Inflammatory macrophage treated with lipopolysaccharide for 1 hour (primary cell): ENCODE measurements at places on chromosomes 1 and 21.

- DNase-seq = no peak
These were observed 5.8 kb downstream of the CAPN8 start for GRCh38 chr1:223659711-223660110.

- DNase-seq = peak; percentile 92
These were observed 44.0 kb downstream of the JAK1 start for GRCh38 chr1:64922336-64922735.

GRCh38 chr1:232507571-232507970 lies 122.4 kb downstream of the SIPA1L2 start:
- no peak for DNase-seq

GRCh38 chr1:162857850-162858249 lies 3.1 kb downstream of the CCDC190 start:
- no peak for DNase-seq

DNA sequence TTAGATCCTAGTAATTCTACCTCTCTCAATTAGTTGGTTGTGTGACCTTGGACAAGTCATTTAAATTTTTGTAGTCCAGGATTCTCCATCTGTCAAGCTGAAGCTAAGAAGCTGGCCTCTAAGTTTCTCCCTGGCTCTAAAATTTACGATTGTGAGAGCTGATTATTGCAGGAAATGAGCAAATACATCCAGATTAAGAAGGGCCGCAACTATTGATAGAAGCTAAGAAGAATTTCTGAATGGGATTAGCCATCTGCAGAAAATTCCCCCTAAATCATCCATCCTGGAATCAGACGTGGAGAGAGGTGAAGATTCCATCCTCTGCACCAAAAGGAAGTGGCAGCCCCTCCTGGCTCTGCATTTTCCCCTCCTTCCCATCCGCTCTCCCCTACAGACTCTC lies 55.0 kb downstream of the HIVEP3 start:
- DNase-seq = no peak

DNA sequence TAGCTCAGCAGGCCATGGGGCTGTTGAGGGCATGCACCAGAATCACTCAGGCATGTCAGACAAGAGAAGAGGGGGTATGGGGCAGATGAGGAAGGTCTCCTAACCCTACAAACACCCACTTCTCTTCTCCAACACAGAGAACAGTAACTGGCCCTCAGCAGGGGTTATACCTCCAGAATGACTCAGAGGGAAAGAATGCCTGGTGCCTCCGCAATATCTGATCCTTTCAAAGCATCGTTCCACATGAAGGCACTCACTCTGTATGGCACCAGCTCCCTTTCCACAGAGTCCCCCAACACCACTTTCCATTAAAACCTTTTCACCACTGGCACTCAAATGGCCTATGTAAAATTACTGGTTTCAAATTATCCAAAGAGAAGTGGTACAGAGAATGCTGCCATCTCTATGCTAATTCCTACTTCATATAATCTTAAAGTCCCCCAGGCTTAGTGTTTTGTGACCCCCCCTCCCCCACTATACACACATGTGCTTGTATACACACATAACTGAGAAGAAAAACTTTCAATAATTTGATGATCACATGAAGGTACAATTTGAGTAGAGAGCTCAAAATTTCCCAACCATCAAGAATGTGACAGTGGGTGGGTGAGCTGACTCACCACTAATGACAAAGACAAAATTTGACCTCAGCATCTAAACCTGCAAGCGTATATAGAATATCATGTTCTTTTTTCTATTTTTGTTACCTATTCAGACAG lies 91.5 kb downstream of the SIPA1L2 start:
- DNase-seq = peak; percentile 73

DNA sequence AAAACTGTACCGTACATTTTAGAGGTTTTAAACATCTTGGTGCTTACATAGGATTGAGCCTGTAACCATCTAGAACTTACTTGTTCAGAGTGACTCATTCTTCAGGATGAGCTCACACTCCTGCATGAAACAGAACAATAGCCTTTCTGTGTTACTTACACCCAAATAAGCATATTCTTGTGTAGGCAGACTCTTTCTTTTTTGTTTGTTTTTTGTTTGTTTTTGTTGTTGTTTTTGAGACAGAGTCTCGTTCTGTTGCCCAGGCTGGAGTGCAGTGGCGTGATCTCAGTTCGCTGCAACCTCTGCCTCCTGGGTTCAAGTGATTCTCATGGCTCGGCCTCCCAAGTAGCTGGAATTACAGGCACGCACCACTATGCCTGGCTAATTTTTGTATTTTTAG lies 3.8 kb upstream of the CA6 start:
- DNase-seq = no peak

- DNase-seq = peak; percentile 45
These were observed 13.9 kb downstream of the RC3H1 start for GRCh38 chr1:174008269-174008668.

DNA sequence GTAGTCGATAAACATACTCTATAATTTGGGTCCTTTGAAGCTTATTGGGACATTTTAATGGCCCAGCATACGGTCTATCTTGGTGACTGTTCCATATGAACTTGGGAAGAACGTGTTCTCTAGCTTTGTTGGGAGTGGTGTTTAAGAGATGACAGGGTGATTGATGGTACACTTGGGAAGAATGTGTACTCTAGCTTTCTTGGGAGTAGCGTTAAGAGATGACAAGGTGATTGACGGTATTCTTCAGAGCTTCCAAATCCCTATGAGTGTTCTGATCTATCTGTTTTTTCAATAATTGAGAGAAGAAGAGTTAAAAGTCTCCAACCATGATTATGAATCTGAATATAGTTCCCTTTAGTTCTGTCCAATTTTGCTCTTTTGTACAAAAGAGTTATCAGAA lies 9.4 kb downstream of the NPHP4 start:
- DNase-seq = no peak

GRCh38 chr1:214553142-214553710 lies 1.8 kb upstream of the PTPN14 start:
- DNase-seq = no peak

DNA sequence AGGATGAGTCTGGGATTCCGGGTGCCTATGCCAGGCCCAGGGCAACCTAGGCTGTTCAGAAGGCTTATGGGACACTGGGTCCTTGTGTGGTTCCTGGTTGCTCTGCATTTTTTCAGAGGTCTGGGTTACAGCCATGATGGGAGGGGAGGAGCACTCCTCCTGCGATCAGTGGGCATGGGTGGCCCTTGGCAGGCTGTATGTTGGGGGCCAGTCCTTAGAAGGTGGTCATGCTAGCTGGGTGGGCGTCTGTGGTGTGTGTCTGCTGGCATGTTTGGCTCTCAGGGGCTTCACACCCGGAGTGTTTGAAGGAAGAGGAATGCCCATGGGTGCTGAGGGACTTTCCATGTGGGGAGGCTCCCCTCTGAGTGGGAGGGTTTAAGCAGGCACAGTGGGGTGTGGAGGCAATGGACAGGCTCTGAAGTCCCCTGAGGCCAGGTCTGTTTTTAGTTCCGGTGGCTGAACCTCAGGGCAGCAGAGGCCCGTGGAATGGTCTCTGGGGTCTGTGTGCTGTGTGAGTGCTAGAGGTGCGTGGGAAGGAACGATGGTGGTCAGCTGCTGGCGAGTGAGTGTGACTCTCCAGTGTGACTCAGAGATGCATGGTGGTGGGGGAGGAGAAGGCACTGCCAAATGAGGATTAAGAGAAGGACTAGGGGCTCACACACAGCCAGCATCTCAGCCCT lies 25.3 kb downstream of the CACNA1E start:
- no peak for DNase-seq

DNA sequence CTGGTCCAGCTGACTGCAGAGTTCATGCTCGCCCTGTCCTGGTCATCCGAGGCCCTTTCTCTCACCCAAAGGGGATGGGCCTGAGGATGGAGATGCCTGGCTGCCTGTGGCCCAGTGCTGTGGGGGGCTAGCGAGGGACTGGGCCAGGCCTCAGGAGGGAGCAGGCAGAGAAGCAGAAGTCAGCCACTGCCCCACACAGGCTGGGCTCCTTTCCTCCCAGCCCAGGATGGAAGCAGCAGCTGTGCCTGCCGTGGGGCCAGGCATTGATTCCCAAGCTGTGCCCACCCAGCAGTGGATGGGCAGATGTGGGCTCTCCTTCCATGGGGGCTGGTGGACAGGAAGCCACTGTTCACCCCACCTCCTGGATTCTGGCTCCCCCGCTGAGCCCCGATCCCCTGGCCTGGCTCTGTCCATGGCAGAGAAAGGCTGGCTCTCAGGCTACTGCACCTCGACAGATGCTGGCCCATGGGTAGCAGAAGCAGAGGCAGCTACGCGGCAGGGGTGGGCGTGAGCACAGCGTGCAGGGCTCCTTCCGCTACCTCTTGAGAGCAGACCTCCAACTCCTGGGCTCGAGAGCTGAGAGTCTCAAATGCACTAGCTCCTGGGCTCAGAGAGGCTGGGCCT lies 24.6 kb downstream of the RUNX3 start:
- no peak for DNase-seq

- DNase-seq = no peak
These were observed 22.2 kb downstream of the SLC9C2 start for GRCh38 chr1:173580658-173581057.

- no peak for DNase-seq
These were observed 122.0 kb downstream of the MRPS6 start for GRCh38 chr21:34195335-34195734.

- peak; percentile 55 for DNase-seq
These were observed 22.6 kb downstream of the BTG2 start for GRCh38 chr1:203327684-203328457.

DNA sequence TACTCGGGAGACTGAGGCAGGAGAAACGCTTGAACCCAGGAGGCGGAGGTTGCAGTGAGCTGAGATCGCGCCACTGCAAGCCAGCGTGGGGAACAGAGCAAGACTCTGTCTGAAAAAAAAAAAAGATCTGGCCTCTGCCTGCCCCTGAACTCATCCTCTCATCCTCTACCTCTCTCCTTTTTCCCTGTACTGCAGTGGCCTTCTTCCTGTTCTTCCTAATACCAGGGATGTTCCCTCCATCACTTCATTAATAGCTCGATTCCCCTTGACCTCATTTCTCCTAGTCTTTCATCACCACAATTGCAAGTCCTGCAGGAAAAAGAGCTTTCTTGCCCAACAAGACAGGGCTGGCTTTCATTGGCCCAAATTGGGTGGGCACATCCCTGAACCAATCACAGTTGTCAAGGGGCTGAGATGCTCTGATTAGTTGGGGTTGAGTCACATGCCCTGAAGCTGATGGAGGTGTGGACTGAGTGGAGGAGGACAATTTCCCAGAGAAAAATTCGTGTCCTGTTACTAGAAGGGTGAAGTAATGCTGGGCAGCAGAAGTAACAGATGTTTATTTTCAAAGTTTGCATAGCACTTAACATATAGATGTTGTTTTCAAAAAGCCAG lies 86.8 kb upstream of the PUM1 start:
- peak; percentile 75 for DNase-seq

- no peak for DNase-seq
These were observed 28.9 kb downstream of the PLPPR5 start for GRCh38 chr1:98975810-98976209.

- DNase-seq = no peak
These were observed 2.2 kb upstream of the PDPN start for GRCh38 chr1:13581446-13581845.

- peak; percentile 47 for DNase-seq
These were observed 841 bp downstream of the ADSS2 start for GRCh38 chr1:244450597-244451538.

- peak; percentile 47 for DNase-seq
These were observed 27.6 kb downstream of the CD244 start for GRCh38 chr1:160834945-160835565.

DNA sequence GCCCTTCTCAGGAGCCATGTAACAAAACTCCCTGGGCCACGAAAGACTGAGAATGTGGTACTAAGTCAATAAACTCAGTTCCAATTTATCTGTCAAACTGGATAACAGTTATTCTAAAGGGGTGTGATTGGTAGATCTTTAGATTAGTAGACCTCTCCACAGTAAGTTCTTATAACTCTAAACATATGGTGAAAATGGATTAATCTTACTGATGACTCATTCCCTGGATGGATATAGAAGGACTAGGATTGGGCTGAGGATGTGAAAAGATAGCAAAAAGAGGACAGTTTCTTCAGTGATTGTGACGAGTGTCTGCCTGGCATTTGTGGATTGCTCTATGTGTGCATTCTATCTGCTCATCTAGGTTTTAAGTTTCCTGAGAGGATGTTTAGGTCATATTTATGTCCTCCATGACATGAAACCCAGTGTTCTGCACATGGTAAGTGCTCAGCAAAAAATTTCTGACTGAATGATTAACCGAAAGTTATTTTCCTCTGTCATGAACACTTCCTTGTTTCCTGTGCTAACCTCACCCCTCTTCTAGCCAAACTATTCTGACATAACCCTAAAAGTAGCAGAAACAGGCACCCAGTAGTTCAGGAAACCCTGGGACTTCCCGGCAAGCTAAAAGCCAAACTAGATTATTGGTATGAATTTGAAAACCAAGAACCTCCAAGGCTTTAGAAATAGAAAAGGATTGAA lies 397.5 kb upstream of the PLXNA2 start:
- DNase-seq = no peak

DNA sequence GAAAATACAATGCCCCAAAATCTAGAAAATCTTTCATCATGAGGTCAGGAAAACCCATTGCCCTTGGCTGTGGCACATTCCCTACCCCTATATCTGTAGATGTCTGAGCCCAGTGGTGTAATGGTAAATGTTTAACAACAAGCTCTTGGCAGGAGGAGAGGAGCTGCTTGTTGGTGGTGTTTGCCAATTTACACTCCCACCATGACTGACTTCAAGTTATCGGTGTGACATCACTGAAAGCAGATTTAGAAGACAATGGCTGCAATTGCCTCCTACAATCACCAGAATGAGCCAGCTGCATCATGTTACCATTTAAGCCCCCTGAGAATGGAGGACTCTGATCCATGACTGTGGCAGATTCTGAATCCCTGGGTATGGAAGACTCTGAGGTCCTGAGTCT lies 70.9 kb downstream of the SDC3 start:
- DNase-seq = no peak

- no peak for DNase-seq
These were observed 90.8 kb upstream of the ERRFI1 start for GRCh38 chr1:8116894-8117264.

DNA sequence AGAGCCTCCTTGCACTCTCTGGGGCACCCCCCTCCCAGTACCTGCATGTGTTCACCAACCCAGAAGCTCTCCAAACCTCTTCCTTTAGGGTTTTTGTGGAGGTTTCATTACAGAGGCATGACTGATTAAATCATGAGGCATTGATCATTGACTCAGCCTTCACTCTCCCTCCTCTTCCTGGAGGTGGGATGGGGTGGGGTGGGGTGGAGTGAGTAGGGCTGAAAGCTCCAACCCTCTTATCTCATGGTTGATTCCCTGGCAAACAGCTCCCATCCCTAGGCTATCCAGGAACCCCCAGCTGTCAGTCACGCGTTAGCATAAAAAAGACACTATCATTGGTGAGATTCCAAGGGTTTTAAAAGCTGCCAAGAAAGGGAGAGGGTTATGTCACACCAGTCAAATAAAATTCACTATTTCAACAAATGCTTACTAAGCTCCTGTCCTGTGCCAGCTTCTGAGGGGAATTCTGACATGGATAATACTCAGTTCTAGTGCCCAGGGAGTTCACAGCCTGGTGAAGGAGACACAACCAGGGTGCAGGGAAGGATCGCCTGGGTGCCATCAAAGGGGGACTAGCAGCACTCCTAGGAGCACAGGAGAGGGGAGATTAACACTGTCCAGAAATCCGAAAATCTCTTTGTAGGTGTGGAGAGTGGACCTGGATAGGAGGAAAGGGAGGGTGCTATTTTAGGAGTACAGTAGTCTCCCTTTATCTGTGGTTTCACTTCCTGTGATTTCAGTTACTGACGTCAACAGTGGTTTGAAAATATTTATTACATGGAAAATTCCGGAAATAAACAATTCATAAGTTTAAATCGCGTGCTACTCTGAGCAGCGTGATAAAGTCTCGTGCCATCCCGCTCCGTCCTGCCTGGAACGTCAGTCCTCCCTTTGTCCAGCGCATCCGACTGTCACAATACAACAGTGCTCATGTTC lies 6.8 kb upstream of the IL24 start:
- peak; percentile 66 for DNase-seq
